Stimulated activated CD8-positive, alpha-beta memory T cell treated with anti-CD3 and anti-CD28 coated beads, Interleukin-15, amount 100 ng/mL, for 48 hours (primary cell): ENCODE measurements at places on chromosomes 6 and 20.

GRCh38 chr6:148980234-148980633, 233.4 kb downstream of the UST start:
- DNase-seq = no peak

DNA sequence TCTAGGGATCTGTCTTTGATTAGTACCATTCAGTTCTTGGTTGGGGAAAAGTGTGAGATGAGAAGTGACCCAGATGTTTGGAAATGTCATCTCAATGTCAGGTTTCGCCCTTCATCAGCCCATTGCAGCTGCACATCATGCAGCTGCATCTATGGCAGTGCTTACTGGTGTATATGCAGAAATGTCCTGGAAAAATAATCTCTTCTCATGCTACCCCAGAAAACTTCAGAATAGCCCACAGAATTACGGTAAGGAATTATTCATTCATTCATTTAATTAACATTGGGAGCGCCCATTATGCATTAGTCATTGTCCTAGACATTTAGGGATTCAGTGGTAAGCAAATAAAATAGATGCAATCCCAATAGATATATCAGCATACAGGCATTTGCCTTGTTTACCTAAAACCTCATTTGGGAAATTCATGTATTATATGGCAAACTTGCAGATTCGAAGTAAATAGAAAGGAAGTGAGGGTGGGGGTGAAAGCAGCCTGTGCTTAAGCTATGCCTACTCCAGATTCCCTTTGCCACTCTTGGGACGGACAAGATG, 89.2 kb downstream of the PDE7B start:
- no peak for DNase-seq

- DNase-seq = peak; percentile 12
These were observed 42.4 kb upstream of the ADGRF4 start for GRCh38 chr6:47655719-47656595.

DNA sequence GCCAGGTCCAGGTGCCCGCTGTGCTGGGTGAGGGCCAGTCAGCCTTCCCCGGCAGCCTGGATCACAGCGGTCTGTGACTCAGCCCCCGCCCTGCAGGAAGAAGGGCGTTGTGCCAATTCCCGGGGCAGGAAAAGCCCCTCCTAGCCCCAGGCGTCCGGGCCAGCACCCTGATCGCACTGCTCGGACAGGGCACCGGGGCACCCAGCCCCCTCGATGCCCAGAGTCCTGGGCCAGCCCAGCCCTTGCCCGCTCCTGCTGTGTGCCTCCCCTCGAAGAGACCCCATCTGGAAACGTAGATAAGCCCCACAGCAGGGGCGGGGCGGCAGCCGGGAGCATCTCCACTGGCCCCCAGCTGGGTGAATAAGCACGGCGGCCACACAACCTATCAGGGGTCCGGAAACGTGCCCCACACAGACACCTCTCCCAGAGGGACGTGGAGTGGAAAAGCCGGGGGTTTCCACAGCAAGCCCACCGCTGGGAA, 9.9 kb downstream of the LAMA5 start:
- DNase-seq = no peak

DNA sequence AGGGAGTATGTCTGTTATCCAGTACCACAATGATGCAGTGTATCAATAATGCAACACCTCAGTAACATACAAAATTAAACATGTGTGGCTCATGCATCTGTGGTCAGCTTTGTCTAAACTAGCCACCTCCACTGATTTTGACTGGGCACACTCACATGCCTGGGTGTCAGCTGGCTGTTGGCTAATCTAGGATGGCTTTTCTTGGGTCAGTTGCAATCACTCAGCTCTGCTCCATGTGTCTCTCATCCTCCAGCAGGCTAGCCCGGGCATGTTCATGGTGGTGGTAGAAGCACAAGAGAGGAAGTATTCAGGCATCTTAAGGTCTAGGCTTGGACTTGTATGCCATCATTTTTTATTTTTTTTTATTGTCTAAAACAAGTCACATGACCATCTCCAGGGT, 59.3 kb upstream of the JAG1 start:
- DNase-seq = no peak

- no peak for DNase-seq
These were observed 695 bp downstream of the ARHGAP18 start for GRCh38 chr6:129709196-129709768.

GRCh38 chr6:89310929-89311328, 4.2 kb downstream of the GABRR2 start:
- no peak for DNase-seq

GRCh38 chr6:166008441-166009369, 158.9 kb downstream of the TBXT start:
- DNase-seq = no peak

- DNase-seq = no peak
These were observed 374.9 kb upstream of the IRAK1BP1 start for GRCh38 chr6:78492351-78493017.

GRCh38 chr20:39941245-39941644, 747.8 kb downstream of the MAFB start:
- no peak for DNase-seq

- DNase-seq = no peak
These were observed 718.4 kb upstream of the CHD6 start for GRCh38 chr20:42336576-42336975.

DNA sequence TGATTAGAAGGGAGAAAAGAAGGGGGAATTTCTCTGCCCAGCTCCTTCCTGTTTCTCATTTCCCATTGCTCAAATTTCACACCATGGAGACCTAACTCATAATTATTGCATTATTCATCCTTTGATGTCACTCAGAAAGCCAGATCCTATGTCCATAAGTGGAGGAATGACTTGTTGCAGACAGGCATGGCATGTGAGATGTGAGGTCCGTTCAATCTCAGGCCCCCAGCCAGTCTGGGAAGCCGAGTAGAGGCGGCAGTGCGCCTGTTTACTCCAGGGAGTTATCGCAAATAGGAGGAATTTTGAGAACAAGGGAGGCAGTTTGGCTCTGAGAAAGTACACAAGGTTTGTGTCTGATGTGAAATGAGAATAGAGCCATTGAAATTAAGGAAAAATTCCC, 26.9 kb upstream of the MOCS1 start:
- DNase-seq = no peak

GRCh38 chr20:58647796-58648501, 3.1 kb upstream of the STX16 start:
- no peak for DNase-seq

DNA sequence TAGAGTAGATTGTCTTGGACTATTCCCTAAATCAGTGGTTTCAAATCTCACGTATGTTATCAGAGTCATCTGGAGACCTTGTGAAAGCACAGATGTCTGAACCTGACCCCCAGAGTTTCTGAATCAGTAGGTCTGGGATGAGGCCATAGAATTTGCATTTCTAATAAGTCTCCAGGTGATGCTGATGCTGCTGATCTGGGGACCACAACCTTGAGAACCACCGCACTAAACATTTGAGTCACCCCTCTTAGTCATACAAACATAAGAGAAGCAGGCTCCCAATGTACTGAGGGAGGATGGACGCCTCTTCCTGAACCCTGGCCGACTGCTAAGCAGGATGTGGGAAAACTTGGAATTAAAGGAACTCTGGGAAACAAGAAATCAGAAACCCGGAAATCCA, 187.8 kb upstream of the PRDM1 start:
- DNase-seq = no peak

GRCh38 chr20:46681032-46681854, 8.0 kb downstream of the TP53RK start:
- peak; percentile 12 for DNase-seq

- DNase-seq = no peak
These were observed 34.9 kb downstream of the GSTA2 start for GRCh38 chr6:52728394-52728793.

GRCh38 chr6:72464791-72465691, 156.8 kb upstream of the KCNQ5 start:
- no peak for DNase-seq

- DNase-seq = no peak
These were observed 20.5 kb upstream of the AFDN start for GRCh38 chr6:167806061-167806700.

DNA sequence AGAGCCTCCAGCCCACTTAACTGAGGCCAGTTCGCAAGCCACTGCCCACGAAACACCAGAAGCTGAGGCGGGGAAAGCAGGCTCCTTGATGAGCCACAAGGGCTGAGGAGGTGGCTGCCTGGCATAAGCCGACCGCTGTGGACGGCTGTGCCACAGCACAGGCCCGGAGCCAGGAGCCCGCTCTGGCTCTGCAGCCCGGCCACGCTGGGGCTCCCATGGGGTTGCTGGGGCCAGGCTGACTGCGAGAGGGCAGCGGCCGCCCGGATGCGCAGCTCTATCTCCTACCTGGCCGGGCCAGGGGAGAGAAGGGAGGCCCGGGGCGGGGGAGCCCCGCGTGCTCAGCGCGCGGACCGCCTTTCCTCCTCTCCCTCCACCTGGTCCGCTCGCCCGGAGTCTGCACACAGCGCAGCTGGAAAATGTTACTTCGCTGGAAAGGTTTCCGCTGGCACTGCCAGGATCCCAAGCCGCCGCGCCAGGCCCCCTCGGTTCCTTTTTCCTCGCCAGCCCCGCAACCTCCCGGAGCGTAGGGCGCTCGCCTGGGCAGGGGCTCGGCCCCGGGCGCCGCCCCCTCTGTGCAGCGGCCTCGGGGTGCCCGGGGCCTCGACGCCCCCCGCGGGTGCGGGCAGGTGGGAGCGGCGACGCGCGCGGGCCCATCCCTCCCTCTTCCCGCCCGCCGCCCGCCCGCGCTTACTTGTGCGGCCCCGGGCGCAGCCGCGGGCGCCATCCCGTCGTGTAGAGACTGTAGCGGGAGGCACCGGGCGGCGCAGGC, 657 bp downstream of the EMILIN3 start:
- DNase-seq = no peak

GRCh38 chr20:58822748-58823730, 27.7 kb downstream of the GNAS-AS1 start:
- DNase-seq = no peak

DNA sequence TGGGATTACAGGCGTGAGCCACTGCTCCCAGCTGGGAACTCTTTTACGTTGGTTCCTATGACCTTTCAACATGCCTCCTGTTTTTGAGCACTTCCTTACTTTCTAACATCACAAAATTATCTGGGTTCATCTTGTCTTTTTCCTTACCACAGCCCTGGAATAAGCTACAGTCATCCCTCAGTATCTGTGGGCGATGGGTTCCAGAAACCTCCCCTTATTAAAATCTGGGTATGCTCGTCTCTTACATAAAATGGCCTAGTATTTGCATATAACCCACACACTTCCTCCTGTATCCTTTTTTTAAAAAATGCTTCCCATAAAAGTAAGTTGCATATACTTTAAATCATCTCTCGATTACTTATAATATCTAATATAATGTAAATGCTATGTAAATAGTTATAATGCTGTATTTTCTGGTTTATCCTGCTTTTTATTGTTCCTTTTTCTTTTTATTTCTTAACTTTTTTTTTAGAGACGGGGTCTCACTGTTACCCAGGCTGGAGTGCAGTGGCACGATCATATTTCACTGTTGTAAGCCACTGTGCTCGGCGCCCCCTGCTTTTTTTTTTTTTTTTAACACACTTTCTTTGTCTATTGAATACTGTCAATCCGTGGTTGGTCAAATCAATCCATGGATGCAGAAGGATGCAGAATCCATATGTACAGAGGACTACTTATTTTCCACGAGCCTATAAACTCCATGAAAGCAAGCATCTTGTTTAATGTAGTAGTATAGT, 9.2 kb downstream of the RPF2 start:
- no peak for DNase-seq

GRCh38 chr6:36850021-36850420, 10.8 kb upstream of the CPNE5 start:
- DNase-seq = no peak

GRCh38 chr20:50980071-50980681, 21.6 kb downstream of the MOCS3 start:
- no peak for DNase-seq

DNA sequence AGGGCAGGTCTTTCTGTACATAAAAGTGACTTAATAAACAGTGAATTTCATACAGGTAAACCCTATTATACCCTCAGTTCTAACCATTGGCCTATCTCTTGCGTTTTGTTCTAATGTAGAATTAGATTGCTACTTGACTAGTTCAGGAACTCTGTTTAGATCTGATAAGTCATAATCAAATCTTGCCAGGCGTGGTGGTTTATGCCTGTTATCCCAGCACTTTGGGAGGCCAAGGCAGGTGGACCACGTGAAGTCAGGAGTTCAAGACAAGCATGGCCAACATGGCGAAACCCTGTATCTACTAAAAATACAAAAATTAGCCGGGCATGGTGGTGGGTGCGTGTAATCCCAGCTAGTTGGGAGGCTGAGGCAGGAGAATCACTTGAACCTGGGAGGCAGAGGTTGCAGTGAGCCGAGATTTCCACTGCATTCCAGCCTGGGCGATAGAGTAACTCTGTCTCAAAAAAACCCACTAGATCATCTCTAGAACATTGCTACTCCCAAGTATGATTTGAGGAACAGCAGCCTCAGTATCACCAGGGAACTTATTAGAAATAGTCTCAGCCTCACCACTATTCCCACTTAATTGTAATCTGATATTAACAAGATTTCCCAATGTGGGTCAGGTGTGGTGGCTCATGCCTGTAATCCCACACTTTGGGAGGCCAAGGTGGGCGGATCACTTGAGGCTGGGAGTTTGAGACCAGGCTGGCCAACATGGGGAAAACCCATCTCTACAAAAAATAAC, 12.2 kb downstream of the GTPBP2 start:
- DNase-seq = no peak

- no peak for DNase-seq
These were observed 4.7 kb upstream of the PBOV1 start for GRCh38 chr6:138222901-138223546.

- no peak for DNase-seq
These were observed 2.3 kb downstream of the ENTPD6 start for GRCh38 chr20:25197870-25198190.

DNA sequence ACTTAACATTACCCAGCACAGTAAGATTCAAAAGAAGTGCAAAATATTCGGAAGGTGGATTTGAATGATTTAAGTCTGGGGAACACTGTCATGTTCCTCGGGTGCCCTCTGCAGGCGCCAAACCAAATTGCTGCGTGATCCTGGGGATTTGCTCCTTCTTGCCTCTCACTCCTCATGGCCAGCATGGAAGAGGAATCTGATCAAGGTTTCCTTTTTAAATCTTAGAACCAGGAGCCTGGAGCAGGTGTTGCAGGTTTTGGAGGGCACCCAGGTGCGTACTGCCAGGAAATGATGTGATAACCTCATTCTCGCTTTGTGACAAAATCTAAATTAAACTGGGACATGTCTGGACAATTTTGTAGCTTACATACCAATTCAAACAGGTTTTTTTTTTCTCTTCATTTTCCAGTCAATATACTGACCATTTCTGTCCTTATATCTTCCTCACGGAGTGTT, 8.1 kb upstream of the PFDN4 start:
- DNase-seq = peak; percentile 43

- no peak for DNase-seq
These were observed 103.9 kb upstream of the PMEPA1 start for GRCh38 chr20:57813509-57814269.

- DNase-seq = no peak
These were observed 100.0 kb upstream of the RIPOR2 start for GRCh38 chr6:25035512-25036435.

GRCh38 chr20:14093652-14094051, 98.3 kb downstream of the MACROD2 start:
- DNase-seq = no peak
